ENCODE measurements at places on chromosomes 11 and 22.

DNA sequence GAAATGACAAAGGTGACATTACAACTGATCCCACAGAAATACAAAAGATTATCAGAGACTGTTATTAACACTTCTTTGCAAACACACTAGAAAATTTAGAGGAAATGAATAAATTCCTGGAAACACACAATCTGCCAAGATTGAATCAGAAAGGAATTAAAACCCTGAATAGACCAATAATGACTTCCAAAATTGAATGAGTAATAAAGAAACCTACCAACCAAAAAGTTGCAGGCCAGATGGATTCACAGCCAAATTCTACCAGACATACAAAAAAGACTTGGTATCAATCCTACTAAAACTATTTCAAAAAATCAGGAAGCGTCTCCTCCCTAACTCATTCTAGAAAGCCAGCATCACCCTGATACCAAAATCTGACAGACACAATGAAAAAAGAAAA, 17.2 kb downstream of the RAB38 start:
- no peak for DNase-seq

DNA sequence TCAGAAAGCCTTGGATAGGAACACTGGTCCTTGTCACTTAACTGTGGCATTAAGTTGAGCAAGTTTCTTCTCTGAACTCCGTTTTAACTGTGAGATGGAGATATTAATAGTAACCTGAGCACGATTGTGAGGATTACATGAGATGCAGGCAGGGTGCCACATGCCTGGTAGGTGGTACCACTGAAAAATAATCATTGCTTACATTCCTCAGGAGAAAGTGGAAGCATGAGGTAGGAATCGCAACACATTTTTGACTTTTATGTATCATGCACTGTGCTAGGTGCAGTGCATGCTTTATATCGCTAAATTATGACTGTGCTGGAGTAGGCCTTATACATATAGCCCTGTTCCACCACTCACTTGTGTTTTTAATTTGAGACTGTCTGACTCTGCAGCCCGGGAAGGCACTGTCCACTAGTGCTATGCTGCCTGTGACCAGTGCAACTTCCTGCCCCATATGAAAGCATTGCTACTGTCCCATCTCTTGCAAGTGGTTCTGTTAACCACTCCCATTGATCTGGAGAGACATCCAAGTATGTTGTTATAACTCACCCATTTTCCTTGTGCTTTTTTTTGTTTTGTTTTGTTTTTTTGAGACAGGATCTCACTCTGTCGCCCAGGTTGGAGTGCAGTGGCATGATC, 1.0 kb downstream of the UQCR10 start:
- DNase-seq = no peak

DNA sequence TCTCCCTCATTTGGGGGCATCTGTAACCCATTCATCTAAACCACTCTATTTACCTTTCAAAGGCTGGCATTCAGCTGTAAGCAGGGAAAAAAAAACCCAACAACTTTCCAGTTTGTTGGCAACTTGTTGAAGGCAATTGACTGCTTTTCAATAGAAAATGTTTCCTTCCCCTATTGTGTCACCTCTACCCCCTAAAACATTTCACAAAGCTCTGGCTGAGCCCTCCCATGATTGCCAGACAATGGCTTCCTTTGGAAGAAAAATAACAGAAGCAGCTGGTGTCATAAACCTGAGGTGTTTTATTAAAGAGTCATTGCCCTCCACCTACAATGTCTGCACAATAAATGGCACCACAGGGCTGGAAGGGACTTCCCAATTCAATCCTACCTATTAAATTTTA, 22.1 kb upstream of the PSMA1 start:
- DNase-seq = no peak

- peak; percentile 58 for DNase-seq
Observed at GRCh38 chr11:62295504-62295903, 3.4 kb downstream of the SCGB1D4 start.

DNA sequence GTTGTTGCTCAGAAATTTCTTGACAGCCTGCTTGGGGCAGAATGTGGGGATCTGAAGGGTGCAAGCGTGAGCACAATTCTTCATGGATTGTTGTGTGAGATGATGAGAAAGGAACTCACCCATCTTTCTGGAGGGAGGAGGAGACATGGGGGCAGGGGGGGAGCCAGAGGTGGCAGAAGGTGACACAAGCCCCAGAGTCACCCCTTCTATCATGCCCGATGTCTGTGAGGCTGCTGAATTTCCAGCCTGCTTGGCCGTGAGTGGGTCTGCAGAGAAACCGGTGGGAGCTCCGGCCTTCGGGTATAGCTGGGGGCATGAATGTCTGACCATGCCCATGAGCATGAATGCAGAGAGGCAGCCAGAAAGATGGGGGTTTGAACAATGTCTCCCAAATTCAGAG, 870.7 kb downstream of the TBC1D22A start:
- no peak for DNase-seq

DNA sequence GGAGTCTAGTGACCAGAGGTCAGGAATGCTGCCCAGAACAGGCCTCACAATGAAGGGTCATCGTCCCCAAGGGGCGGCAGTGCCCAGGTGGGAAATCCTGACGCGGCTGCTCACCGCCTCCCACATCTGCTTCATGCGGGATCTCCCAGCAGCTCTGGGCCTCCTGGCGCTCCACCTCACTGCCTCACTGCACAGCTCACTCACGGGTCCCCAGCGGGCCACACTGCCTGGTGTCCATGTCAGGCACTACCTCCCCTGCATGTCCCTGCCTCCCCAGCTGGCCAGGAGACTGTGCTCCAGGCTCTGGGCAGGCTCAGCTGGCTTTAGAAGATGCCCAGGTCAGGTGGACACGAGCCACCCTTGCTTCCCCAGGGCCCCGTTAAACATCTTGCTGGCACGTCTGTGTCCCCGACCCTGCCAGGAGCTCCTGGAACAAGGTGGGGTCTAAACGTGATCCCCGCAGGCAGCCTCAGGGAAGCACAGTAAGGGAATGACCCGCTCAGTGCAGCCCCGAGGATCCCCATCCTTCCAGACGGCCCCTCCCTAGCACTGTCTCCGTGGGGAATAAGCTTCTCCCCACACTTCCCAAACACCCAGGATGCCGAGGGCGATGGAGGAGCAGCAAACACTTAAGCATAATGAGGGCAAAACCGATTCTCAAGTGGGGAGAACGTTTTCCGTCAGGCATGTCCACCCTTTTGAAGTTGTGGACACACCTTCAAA, 93.2 kb downstream of the TRMU start:
- DNase-seq = no peak

- DNase-seq = no peak
Observed at GRCh38 chr11:27473017-27473406, 422 bp upstream of the LGR4 start.

GRCh38 chr11:7898666-7899283, 32.3 kb downstream of the OR10A6 start:
- DNase-seq = no peak

DNA sequence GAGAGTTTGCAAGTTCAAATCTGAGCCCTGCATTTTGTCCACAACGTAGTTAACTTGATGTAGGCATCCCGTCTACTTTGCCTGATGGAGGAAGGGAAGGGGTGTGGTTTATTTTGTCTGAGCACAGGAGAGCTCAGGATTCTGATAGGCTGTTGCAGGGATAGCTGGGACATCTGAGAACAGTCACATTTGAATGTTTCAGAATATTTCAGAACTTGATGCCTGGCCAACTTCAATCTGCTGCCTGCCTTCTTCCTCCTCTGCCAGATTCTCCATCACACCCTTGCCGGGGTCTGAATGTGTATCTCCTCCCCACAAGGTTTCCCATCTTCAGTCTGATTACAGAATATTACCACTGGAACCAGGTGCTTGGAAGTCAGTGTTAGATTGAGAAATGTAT, 51.6 kb downstream of the NTM start:
- no peak for DNase-seq

- DNase-seq = no peak
Observed at GRCh38 chr11:22415476-22415875, 77.3 kb downstream of the SLC17A6 start.

DNA sequence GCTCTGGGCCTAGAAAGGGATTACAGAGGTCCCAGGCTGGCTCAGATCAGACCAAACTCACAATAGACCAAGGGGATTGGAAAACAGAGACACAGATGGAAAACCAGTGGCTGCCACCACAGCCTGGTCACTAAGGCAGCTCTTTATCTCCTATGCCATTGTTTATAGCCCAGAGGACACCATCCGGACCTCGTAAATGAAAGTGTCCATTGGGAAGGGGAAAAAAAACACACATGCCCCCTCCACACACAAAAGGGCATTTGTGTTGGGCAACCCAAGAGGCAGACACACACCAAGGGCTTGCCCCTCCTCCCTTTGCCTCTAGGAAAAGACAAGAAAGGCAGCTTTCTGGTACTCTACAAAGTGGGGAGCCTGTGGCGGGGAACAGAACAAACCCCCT, 85.9 kb downstream of the GAB2 start:
- no peak for DNase-seq

GRCh38 chr11:110757066-110757465, 44.8 kb upstream of the ARHGAP20 start:
- no peak for DNase-seq

GRCh38 chr11:62879235-62879978, 1.3 kb upstream of the SLC3A2 start:
- no peak for DNase-seq

DNA sequence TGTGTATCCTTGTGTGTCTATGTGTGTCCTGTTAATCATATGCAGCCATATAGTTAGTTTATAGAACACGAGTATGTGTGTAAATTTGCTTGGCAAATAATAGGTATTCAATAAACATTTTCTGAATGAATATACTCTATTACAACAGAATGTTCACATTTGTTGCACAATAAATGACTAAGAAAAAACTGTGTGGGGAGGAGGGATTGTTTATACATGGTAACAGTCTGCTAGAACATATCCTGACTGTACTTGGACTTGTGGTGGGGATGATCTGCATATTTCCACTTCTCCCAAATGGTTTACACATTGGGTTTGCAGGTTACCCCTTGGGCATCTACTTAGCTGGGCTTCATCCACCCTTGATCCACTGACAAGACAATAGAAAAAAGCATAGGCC, 194.6 kb downstream of the INSC start:
- no peak for DNase-seq

GRCh38 chr22:49721211-49721763, 106.4 kb downstream of the BRD1 start:
- DNase-seq = no peak

DNA sequence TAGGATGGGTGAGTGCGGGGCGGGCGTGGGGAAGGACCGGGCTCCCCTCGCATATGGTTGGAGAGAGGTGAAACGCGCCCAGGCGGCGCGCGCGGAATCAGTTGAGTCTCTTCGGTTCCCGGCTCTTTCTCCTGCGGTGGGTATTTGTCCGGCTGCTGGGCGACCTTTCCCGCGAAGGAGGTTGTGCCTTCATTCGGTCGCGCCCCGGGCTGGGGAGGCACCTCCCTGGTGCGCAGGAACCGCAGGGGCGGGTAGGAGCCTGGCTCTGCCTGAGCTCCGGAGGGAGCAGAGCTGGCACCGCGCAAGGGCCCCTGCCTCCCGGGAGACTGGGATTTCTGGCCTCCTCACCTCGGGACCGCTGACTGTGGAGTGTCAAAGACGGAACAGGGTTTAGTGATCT, 27.5 kb downstream of the SAA4 start:
- no peak for DNase-seq

- no peak for DNase-seq
Observed at GRCh38 chr11:12716816-12717215, 42.6 kb downstream of the TEAD1 start.

DNA sequence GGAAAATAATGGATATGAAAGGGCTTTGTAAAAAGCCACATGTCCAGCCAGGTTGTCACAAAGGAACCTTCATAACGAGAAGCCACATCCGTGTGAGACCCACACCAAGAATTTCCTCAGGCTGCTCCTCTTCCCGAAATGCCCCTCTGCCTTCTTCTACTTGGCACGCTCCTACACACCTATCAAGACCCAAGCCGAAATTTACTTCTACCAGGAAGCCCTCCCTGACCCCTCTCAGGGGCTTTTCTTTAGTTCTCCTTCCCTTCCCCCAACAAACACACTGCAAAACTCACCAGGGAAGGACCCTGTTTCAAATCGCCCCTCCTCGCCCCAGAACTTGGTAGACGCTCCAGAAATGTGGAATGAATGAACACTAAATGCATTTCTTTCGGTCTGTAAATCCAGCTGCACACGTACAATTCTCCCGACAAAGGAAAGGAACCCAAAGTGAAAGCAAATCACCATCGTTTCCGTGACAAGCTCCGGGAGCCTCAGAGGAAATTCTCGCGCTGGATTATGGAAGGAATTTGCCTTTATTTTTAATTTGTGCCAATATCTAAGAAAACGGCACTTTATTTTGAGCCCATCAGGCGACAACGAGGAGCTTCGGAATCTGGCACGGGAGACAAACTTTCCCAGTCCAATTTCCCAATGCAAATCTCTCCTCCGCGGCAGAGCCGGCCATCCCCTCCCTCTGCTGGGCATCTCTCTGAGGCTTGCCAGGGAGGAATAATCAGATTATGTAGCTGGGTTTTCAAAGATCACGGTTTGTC, 13.2 kb upstream of the SHISAL1 start:
- DNase-seq = no peak

DNA sequence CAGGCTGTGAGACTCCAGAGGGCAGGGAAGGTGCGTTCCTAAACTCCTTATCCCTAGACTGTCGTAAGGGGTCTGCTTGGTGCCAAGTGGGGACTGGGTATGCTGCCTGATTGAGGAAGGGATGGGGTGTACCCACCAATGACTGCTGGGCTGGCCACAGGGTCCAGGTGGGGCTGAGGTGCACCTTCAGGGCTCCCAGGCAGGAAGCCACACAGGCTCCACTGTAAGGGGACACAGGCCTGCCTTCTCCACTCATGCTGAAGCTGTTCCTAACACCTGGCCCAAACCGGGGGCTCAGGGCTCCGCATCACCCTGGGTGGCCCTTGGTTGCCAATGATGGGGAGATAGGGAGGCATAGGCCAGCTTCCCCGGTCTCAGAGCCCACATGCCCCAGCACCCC, 20.4 kb downstream of the CABP7 start:
- DNase-seq = no peak

GRCh38 chr22:22710719-22711531, 66.5 kb downstream of the GGTLC2 start:
- peak; percentile 83 for DNase-seq

- DNase-seq = no peak
Observed at GRCh38 chr11:37422511-37422910, 824.5 kb upstream of the RAG2 start.

GRCh38 chr22:44098966-44099530, 74.9 kb downstream of the PARVB start:
- DNase-seq = no peak

DNA sequence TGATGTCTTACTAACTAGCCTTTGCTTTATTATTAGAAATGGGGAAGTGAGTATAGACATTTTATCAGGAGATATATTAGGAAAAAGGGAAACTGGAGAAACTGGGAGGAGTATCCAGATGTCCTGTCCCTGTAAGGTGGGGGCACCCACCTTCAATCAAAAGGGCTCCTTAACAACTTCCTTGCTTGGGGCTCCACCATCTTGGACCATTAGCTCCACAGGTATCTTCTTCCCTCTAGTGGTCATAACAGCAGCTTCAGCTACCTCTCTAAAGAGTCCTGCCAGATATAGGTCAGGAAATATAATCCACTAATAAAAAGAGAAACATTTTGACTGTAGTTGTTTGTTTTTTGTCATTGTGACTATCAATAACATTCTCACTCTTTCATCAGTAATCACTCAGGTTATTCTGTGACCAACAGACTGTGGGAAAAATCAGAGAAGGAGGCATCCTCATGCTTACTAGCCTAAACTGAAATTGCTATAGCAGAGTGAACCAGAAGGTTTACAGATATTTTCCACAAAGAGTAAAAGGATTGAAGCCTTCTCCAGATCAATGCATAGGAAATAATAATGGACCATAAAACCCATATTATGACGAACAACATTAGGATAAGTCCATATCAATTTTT, 10.4 kb downstream of the OR51B4 start:
- DNase-seq = no peak
